ENCODE measurements at places on chromosomes 2 and 18.

GRCh38 chr18:3054780-3055179 is 41.8 kb upstream of the LPIN2 start:
- no peak for DNase-seq

DNA sequence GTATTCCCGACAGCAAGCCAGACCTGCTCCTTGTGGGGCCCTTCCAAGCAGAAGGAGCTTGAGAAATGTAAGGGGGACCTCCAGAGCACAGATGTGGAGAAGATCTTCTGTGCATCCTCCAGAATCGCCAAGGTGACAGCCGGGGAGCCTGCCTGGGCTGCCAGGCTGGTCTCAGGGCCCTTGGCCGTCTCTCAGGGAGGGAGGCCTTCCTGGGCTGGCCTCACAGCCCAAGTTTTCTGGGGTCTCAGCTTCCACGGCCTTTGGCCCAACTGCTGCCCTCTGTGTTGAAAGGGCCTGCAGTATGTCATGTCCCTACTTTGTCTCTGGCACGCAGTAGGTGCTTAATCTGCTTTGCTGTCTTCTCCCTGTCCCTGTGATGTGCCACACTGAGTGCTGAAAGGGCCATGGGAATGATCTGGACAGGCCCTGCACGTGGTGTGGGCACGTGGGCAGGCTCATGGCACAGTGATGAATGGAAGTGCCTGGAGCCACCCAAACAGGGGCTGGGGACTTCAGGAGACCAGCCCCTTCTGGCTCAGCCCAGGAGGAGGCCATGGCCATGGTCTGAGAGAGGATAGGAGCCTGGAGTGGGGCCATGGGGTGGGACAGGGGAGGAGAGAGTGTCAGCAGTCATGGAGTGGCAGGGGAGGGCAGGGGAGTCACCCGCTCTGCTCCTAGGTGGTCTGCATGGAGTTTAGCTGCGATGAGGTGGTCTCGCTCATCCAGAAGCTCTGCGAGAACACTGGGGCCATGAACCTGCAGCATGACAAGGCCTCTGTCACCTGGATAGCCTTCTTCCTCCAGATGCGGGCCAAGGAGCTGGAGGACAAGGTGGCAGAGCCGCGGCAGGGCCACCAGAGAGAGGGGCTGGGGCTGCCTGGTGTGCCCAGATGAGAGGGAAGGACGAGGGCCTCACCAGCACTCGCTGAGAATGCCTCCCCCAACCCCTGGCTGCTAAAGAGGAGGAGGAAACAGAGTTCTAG is 35.4 kb downstream of the HJURP start:
- peak; percentile 40 for DNase-seq

- DNase-seq, result no peak
Measured at GRCh38 chr18:2312440-2312839, 258.9 kb downstream of the METTL4 start.

- no peak for DNase-seq
Measured at GRCh38 chr2:237257471-237257951, 156.5 kb downstream of the COL6A3 start.

DNA sequence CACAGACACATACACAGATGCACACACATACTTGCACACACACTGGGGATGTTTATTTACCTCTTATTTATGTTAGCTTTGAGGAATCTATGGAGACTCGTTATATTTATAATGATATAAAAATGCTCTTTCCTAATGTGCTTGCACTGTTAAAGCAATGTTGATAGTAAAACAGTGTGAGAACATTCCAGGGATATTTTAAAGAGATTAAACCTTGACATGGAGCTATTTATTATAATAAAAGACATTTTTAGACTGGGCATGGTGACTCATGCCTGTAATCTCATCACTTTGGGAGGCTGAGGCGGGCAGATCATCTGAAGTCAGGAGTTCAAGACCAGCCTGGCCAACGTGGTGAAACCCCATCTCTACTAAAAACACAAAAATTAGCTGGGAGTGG is 557.3 kb upstream of the ZNF804A start:
- DNase-seq, result no peak

- no peak for DNase-seq
Measured at GRCh38 chr2:10989151-10989550, 77.4 kb downstream of the KCNF1 start.

DNA sequence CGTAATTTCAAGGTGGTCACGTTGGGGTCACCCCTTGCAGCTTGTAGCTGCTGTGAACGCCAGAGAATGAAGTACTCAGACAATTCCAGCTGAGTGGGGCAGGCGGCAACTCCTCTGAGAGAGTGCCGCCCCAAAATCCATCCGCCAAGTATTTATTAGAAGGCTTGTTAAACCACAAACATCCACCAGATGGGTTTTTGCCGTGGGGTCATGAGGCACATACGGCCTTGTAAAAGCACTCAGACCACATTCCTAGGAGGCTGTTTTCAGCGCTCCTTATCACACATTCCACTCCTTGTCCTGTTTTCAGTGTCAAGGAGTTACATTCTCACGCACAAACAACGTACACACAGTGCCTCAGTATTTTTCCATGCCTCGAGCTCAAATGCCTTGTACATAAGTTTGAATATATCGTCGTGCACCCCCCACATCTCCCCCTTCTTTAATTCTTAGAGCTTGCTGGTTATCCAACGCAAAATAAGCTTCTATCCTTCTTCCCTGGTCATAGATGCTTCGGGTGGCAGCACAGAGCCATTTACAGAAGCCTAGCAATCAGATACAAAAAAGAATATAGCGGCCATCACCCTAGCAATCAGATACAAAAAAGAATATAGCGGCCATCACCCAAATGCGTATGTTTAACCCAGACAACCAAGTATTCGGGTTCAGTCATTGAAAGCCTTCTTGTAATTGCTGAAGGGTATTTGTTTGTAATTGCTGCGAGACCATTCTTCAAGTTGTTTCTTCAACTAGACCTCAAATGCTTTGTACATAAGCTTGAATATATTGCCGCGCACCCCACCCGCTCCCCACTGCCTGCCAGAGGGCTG is 7.3 kb downstream of the ALPP start:
- no peak for DNase-seq

GRCh38 chr2:172231508-172231907 is 128.8 kb upstream of the DLX2 start:
- no peak for DNase-seq

DNA sequence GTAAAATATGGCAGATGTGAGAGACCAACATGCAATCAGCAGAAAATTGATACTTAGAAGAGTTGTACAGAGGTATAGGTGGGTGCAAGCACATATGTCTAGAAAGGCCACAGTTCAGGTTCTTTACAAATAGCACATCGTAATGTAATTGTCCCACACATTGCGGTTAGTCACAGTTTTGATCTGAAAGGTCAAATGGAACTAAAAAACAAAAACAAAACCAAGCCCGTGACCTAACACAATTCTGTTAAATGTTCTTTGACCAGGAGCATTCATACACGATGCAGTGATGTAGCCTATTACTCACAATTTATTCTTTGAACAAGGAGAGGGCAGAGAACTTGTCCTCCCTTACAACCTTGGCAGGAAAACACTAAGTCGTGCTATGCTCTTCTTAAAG is 108.9 kb upstream of the MAP4K3 start:
- DNase-seq, result no peak

DNA sequence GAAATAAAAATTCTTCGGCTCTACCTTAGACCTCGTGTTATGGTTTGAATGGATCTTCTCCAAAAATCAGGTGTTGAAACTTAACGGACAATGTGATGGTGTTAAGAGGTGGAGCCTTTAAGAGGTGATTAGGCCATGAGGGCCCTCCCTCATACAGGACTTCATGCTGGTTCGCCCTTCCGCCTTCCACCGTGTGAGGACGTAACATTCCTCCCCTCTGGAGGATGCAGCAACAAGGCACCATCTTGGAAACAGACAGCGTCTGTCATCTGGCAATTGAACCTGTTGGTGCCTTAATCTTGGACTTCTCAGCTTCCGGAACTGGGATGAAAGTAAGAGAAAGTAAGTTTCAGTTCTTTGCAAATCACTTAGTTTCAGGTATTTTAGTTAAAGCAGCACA is 126.3 kb upstream of the SPRED2 start:
- DNase-seq, result no peak

DNA sequence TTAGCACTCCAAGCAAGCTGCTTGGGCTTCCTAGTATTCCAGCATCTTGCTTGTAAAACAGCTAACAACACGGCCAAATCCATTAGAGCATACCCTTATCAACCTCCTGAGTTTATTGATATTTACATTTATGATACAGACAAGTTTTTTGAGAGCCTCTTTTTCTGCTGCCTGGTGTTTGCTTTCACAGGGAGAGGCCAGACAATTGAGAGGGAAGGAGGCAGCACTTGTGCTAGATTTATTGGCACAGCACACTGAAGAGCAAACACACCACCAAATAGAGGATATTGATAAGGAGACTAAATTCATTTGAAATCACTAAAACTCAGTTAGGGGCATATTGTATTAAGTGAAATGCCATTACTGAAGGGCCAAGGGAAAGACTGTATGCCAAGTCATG is 1142.3 kb upstream of the FANCL start:
- DNase-seq, result no peak

DNA sequence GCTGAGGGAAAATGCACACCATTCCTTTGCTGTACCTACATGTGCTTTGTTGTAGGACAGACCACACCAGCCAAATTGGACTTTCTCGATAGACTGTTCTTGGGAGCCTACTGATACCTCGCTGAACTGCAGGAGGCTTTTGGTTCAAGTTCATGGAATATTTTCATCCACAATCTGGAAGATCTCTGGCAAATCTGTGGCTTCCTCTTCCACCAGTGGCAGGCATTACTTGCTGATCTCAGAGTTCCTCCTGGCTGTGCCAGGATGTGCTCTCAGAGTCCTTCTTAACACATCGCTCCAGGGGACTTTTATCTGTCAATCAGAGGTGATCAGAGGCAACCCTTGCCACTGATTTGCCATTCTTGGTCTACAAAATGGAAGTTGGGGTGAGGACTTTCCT is 87.7 kb downstream of the PTGR3 start:
- DNase-seq, result no peak

DNA sequence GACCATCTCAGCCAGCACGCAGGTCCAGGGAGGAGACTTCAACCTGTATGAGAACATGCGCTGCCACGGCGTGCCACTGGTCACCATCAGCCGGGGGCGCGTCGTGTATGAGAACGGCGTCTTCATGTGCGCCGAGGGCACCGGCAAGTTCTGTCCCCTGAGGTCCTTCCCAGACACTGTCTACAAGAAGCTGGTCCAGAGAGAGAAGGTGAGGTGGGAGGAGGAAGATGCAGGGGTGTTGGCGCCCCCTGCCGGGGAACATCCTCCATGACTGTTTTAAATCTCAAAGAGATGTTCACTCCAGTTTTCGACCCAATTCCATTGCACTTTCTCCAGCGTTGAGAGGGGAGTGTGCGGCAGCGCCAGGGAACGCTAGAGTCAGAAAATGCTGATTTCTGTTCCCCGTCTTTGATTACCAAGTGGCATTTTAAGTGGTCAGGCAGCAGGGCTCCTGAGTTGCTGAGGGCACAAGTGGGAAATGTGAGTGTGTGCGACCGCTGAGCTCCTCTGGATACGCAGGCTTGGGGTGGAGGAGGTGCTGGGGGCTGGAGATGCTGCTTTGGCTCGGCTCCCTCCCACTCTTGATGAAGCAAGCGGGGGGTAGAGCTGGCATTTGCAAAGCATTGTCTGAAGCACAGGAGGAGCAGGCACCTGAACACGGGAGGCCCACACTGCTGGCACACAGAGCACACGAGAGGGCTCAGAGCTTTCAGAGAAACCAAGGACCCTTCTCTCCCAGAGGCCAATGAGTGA is 27.7 kb upstream of the MAPRE3 start:
- DNase-seq, result no peak

- DNase-seq, result no peak
Measured at GRCh38 chr2:172040311-172040710, 40.6 kb downstream of the METAP1D start.

- DNase-seq, result no peak
Measured at GRCh38 chr18:23240609-23240930, 105.3 kb downstream of the CABLES1 start.

GRCh38 chr18:9429662-9429993 is 45.7 kb upstream of the RALBP1 start:
- DNase-seq, result no peak

DNA sequence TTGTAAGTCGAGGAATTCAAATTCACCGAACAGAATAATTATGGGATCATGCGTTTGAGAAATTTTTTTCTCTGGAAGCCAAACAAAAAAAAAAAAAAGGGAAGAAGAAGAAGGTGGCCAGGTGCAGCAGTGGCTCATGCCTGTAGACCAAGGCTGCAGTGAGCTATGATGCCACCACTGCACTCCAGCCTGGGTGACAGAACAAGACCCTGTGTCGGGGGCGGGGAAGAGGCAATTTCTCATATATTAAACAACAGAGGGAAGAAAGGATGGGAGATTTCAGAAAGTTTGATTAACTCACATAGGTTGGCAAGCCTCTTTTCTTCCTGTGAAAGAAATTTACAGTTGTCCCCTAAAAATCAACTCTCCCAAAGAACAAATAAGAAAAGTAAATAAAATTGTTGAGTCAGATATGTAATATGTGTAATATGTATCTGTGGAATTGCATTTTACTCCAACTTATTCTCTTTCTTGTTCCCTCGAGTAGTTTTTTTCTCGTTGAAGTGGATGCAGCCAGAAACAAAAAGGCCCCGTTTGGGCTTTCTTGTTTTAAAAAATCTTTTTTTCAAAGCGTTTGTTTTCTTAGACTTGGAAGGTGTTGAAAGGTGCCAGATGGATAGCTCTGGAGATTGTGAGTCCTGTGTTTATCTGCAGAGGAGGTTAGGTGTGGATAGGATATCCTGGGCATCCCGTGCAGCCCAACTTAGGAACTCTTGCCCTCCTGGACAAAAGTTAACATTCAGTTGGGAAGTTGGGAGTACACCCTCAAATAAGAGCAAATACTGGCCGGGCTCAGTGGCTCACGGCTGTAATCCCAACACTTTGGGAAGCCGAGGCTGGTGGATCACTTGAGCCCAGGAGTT is 25.4 kb upstream of the FMNL2 start:
- DNase-seq, result no peak

- no peak for DNase-seq
Measured at GRCh38 chr2:27049422-27050280, 1.8 kb upstream of the AGBL5 start.

- DNase-seq, result no peak
Measured at GRCh38 chr2:25714740-25715139, 41.4 kb upstream of the DTNB start.

DNA sequence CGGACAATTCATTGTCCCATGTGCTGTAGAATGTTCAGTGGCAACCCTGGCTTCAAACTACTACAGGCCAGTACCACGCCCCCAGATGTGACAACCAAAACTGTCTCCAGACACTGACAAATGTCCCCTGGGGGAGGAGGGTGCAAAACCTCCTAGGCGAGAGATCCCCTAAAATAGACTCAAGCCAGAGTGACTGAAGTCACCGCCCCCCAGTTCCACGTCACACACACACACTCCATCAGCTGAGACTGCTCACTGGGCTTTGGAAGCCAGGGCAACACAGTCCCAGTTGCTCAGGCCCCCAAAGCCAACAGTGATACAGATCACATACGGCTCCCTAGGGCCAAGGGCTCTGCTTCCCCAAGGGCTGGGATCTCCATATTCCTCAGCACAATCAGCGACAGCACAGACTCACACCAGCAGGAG is 19.1 kb downstream of the HDAC4 start:
- DNase-seq, result peak; percentile 28
